ENCODE measurements at places on chromosomes 4 and X.

- peak; percentile 18 for DNase-seq
These were observed 521.5 kb downstream of the BCOR start for GRCh38 chrX:39576041-39576872.

- no peak for DNase-seq
These were observed 74.9 kb downstream of the MTMR1 start for GRCh38 chrX:150768132-150768485.

GRCh38 chr4:15457406-15458201 lies 12.1 kb upstream of the CC2D2A start:
- DNase-seq: no peak

DNA sequence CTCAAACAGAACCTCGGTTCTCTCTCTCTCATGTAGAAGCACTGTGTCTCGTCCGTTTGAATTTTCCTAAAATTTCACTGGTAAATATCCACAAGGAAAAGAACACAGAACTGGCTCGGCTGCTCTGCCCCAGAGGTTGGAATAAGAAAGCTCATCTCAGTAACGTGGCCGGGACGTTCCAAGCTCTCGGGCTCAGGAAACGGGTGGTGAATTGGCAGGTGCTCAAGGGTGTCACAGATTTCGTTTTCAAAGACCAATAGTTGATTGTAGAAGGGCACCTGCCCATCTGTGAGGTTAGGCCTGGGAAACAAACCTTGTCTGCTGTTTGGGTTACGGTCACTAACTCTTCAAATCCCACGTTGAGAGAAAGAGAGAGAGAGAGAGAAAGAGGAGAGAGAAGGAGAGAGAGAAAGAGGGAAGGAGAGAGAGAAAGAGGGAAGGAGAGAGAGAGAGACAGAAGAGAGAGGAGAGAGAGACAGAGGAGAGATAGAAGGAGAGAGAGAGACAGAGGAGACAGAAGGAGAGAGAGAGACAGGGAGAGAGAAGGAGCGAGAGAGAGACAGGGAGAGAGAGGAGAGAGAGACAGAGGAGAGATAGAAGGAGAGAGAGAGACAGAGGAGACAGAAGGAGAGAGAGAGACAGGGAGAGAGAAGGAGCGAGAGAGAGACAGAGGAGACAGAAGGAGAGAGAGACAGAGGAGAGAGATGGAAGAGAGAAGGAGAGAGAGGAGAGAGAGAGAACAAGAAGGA lies 106.6 kb downstream of the CRLF2 start:
- no peak for DNase-seq

DNA sequence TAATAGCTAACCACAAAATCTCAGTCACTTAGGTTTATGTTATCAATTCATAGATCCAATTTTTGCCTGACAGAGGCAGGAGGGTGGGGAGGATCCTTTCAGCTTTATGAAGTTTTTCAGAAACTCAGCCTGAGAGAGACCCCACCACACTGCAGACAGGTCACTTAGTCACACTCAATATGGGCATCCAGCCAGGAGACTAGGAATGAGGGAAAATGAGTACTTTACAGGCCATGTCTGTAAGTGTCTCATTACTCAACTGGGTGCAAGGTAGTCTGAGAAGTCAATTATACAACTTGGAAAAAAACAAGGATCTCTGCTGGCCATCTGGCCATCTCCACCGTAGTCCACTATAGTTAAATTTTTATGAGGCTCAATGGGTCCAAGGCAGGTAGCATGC lies 365.9 kb downstream of the INPP4B start:
- DNase-seq: no peak

DNA sequence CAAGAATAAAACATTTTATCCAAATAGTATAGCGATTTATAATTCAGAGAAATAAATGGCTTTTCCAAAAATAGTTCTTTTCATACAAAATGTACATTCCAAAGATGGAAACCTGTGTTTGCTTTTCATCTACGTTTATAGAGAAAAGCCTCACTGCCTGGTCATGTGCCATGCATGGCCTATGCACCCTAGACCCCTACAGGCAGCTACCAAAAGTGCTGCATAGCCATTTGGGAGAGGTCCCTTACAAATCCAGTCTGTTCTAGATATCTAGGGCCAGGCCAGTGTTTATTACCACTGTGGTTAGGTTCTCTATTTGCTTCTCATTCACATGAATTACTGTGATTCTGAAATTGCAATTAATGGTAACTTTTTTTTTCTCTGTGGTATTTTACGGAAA lies 17.2 kb downstream of the HMGB2 start:
- no peak for DNase-seq

DNA sequence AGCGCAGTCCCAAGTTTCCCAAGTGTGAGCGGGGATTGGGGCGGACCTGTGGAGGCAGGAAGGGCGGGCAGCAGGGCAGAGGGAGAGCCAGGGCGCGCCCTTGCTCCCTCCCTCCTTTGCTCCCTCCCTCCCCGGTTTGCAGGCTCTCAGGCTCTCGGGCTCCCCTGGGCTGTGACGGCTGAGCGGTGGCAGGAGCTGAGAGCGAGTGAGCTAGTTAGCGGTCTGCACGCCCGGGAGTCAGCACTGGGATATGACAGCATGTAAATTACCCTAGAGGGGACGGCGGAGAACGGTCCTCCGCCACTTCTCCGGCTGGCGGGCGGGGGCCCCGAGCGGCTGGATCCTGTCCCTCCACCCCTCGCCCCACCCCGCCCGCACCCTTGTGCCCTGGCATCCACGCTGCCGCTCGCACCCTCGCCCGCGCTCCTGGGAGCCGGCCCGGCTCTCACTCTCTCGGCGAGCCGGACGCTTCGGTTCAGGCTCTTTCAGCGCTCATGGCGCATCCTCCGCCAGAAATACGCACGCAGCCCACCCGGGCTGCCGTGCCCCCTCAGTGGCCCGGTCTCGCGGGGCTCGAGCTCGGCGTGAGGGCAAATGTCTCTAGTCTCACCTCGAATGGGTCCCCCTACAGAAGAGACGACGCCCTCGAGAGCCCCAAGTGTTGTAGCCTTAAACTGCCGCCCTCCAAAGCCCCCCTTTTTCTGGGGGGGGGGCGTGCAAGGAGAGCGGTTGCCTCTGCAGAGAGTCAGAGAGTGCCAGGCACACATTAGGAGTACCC lies at the start of gene TSC22D3:
TSC22D3 (minus strand) TSS at position 54 of the 778 bp plus-strand sequence. CDS start 368 bp downstream, outside the sequence.
- peak; percentile 72 for DNase-seq

GRCh38 chrX:132452911-132453550 lies 35.8 kb downstream of the MBNL3 start:
- DNase-seq: no peak

DNA sequence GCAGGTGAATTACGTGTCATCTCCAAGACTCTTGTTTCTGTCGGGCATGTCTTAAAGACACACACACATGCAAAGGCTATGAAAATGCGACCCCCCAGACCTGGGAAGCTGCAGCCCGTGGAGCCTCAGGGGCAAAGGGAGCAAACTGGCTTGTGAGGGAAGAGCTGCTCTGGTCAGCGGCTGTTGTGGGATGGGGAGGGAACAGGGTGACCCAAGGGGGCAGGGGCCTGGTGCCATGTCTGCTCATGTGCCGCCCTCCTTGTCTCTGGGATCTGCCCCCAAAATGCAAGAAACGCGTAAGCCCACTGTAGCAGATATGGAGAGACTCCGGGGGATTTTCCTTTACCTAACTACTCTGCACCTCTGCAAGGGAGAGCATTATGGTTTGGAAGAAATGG lies 92.4 kb downstream of the PHKA2 start:
- no peak for DNase-seq

DNA sequence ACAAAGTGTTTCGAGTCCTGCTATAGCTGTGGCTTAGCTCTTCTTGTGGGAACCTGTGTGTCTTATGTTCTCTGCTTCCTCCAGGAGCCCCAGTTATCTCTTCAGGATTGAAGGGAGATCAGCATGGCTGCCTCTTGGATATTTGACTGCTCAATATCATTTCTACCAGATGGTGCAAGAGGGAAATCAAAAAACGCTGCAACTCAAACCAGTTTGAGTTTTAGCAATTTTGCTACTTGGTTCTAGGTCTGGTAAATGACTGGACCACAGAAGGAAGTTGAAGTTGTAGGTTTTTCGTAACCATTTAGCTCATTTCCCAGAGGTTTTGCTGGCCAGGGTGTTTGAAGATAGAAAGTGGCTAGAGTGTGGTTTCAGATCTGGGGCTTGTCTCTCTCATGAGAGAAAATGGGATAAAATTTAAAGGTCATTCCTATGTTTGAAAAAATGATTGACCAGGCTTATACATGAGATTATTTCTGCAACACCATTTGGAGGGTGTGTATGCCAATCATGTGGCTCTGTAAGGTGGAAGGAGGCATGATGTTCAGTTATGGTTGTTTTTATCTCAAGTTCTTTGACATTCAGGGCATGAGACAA lies 210.4 kb downstream of the SPRY1 start:
- DNase-seq: no peak

DNA sequence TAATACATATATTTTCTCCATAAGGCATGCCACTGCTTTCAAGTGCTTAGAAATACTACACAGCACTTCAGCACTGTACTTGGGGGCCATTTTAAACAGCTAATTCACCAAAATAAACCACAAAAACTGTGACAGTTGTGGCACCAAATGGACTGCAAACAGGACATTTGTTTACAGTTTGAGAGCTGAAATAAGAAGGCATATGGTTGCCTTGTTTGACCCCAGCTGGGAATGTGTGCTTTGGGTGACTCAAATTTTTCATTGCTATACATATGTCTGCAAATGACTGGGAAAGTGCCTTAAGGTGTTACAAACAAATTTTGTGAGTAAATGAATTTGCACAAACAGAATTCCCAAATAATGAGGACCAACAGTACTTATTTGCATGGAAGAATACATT lies 124.2 kb downstream of the BANK1 start:
- no peak for DNase-seq

DNA sequence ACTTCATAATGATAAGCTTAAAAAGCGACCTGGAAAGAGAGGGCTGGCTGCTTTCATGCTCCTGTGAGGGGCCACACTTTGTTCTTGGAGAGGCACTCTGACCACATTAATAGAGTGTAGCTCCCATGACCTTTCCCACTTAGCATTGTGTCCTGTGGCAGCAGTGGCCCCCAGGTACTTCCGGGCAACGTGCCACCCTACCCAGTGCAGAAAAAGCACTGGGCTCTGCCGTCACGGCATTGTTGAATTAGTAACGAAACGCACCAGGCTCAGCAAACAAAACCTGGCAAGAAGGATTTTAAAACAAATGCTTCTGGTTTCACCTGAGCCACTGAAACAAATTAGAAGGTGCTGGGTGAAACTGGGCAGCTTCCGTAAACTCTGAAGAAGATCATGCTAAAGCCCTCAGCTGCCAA lies 5.4 kb upstream of the SORBS2 start:
- DNase-seq: no peak

DNA sequence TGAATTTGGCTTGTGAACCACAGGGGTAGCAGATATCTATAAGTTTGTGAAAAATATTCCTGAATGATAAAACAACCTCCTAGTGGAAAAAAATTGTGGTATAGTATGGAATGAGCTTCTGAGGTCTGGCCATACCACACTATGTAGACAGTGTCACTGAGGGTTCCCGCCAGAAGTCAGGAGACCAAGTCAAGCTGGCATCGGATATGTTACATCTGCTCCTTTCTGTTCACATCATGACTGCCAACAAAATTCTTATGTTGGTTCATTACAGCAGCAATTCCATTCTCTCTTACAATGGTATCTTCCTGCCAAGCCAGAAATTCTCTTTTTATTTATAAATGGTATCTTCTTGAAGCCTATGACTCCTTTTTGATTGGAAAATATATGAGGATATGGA lies 273.0 kb downstream of the PPP3CA start:
- no peak for DNase-seq

DNA sequence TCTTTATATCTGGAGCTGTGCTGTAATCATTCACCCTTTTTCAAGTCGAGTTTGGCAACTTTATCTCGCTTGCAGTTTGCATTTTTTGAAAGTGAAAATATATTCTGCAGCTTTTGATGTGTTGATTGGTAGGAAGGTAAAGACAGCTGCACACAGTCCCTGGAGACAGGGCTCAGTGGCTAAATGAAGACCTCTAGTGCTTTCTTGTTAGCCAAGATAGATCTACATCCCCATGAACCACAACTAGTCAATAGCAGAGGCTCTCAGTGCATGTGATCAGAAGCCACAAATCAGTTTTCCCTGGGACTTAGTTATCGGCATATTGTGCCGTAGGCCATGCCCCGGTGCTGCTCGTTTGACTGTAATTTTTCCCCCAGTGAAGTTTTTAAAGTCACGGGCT lies 587.7 kb upstream of the PITX2 start:
- no peak for DNase-seq

- peak; percentile 50 for DNase-seq
These were observed 616 bp downstream of the WDR1 start for GRCh38 chr4:10115797-10116568.

- DNase-seq: no peak
These were observed 24.5 kb upstream of the CPEB2 start for GRCh38 chr4:14977830-14978229.

- no peak for DNase-seq
These were observed 62.6 kb downstream of the SORCS2 start for GRCh38 chr4:7254736-7255487.

- no peak for DNase-seq
These were observed 57.2 kb downstream of the SCML2 start for GRCh38 chrX:18297251-18297650.

DNA sequence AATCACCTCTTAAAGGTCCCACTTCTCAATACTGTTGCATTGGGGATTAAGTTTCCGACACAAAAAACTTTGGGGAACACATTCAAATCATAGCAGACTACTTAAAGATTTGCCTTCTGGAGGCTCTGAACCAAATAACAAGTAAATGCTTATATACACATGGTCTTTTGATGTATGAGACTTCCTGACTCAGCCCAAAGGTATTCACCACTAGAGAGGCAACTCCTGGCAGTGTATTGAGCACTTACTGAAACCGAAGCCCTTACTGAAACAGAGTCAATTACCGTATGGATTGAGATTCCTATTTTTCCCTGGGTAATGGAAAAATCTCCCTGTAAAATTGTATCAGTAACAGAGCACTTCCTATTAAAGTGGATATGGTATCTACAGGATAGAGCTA lies 45.4 kb downstream of the ZCCHC13 start:
- DNase-seq: no peak

- DNase-seq: no peak
These were observed 21.5 kb upstream of the GATB start for GRCh38 chr4:151782296-151782695.

DNA sequence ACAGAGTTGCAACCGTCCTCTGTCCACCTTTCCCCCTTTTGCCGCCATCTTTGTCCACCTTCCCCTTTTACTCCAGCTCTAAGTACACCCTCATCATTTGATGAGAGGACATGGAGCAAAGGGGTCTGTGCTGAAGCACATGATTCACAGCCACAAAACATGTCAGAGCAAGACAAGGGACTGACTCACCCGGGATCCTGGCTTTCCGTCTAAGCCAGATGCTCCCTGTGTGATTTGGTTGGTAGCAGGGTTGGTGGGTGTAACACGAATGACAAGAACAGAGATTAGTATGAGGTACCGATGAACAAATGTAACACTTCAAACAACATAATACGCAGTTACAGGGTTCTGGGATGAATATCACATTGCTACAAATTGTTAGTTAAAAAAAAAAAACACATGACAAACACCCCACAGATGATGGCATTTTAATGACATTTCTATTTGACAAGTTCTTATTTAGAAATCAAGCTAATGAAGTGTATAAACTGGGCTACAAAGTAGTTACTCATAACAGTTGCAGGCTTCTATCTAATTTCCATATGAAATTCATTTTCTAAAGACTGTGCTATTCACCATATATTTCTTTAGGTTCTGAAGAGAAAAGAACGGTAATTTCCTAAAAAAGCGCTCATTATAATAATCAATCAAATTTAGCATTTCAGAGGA lies 71.4 kb upstream of the ETNPPL start:
- no peak for DNase-seq

Data from nephron progenitor cell (in vitro differentiated cells).